ENCODE measurements at places on chromosomes 11 and 22. TPM values are rescaled to one million over a fixed set of nuclear protein-coding genes. Genes with fewer than 3 reads are reported as not detected.

The ZBTB3 gene
- total RNA-seq = 1.3 TPM

The PKNOX2 gene
- total RNA-seq = not detected

The PLA2G3 gene
- not detected for total RNA-seq

The CHRDL2 gene
- total RNA-seq = 4.6 TPM

The DAGLA gene
- total RNA-seq = 6.6 TPM

The MUC15 gene
- total RNA-seq = not detected

The CCDC116 gene
- not detected for total RNA-seq

The FAM111A gene
- 10.8 TPM for total RNA-seq

The HSCB gene
- total RNA-seq = 12.6 TPM

The OR10A2 gene
- total RNA-seq = not detected

The OSBP2 gene
- total RNA-seq = 8.3 TPM

Data from A549 treated with Hydrocortisone at 1 μM for 4 hours (cell line).